Pulmonary artery endothelial cell (primary cell): ENCODE measurements at places on chromosomes 6 and 20. TPM values are rescaled to one million over a fixed set of nuclear protein-coding genes. Genes with fewer than 3 reads are reported as not detected.

DNA sequence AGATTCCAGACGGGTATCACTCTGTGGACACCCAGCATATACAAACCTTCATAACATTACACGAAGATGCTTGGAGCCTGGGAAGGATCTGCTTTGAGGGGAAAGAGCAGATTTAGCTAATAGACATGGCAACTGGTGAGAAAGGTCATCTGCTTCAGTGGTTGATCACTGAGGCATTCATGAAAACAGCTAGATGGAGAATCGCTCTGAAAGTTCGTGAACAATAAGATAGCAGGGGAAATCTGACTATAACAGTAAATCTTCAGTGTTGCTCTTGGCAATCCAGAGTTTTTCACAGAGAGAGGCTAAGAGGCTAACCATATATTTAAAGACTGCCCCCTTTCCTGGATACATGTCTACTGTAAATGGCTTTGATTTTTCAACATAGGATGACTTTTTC is 245.3 kb downstream of the FARS2 start:
- no peak for DNase-seq

The GGTLC1 gene
- not detected in 2 replicates for total RNA-seq

- no peak for DNase-seq
These were observed 4.9 kb downstream of the VGLL2 start for GRCh38 chr6:117270055-117270842.

DNA sequence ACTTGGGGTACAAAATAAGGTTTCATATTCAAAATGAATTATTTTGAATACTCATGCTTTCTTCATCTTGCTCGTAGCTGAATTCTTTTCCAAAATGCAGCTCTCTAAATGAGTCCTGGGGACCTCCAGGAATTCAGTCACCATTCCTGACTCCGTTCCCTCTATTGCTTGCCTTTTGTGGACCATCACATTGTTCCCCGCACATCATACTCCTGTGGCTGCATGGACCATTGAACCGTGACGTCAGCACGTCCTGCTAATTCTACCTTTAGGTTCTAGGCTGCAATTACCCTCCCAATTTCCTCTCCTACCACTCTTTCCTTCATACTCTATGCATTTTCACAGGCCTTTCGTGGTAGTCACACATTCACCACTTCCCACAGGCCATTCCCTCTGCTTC is 173.1 kb upstream of the ID4 start:
- DNase-seq: no peak

DNA sequence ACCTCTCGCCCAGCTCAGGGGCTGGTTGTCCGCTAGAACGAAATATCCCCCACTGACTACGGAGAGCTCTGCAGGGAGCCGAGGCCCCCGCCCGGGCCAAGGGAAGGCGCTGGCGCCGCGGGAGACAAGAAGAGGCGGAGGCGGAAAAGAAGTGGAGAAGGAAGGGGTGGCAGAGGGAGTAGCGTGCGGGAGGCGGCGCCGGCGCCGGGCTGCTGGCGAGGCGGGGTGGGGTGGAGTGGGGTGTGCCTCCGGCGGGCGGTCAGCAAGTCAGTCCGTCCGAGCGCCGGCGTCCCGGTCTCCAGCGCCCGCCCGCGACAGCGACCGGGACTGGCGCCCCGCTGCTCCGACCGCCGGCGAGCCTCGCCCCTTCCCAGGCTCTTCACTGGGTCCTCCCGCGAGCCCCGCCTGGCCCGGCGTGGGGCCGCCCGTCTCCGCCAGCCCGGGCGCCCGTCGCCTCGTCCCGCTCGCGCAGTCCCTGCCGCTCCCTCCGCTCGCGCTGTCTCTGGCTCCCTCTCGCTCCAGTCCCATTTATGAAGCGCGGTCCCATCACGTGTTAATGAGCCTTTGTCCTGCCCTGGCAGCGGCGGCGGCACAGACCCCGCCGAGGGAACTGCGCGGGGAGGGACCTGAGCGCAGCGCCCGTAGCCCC is at the start of gene CNR1:
CNR1 (minus strand) TSS at position 504 of the 649 bp plus-strand sequence. CDS start 21,073 bp downstream, outside the sequence.
- DNase-seq: no peak
